Fibroblast of skin of right quadriceps (primary cell): ENCODE measurements at places on chromosomes 16 and 17.

- DNase-seq: no peak
Measured at GRCh38 chr16:86038926-86039310, 140.0 kb downstream of the IRF8 start.

- DNase-seq: no peak
Measured at GRCh38 chr17:7940034-7940433, 8.0 kb downstream of the CNTROB start.

DNA sequence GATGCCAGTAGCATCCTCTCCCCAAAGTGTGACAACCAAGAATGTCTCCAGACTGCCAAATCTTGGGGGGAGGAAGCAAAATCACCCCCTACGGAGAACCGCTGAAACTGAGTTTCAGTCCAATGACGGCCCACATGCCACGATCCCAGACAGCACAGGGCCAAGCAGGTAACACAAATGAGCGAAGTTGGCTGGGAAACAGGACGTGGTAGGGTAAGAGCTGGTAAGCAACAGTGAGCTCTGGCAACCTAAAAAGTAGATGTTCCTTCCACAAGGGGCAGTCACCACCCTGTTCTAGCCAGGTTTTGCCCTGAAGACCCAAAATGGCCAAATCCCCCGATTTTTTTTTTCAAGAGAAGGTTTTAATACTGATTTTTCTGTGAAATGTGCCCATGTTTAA lies 25.4 kb downstream of the ZFHX3 start:
- no peak for DNase-seq

DNA sequence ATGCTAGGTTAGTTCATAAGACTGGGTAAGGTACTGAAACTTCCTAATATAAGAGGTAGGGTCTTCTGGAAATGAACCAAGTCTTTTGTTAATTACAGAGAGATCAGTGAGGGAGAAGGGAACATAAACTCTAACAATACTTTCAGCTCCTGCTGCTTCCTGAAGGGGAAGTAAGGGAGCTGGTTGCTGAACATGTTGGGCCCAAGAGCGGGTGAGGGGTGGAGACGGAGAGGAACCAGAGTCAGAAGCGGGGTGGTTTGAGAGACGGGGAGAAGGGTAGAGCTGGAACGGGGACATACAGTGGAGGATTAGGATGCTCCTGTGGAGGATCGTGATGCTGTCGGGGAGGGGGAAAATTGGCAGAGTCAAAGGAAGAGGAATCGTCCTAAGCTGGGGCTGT lies 11.5 kb upstream of the ZNF747 start:
- DNase-seq: no peak

- DNase-seq: no peak
Measured at GRCh38 chr16:84648595-84649510, 542 bp downstream of the KLHL36 start.

GRCh38 chr17:3956327-3956957 lies 7.8 kb downstream of the ATP2A3 start:
- DNase-seq: no peak

DNA sequence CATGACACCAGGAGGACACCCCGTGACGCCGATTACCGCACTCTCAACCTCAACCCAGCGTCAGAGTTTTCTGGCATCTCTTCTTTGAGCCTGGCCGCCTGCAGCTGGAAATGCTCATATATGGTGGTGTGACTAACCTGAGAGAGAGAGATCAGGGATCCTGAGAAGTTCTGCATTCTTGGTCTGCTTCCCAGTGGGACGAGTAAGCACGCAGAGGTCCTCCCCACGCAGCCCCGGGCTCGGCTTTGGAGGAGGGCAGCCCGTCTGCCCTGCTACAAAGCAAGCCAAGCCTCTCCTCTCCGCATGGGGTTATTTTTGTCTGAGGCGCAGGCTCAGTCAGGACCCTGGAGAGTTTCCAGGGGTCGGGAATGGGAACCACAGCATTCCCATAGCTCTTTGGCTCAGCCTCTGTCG lies 16.5 kb downstream of the CRISPLD2 start:
- peak; percentile 100 for DNase-seq

GRCh38 chr17:69473841-69474831 lies 59.6 kb downstream of the MAP2K6 start:
- peak; percentile 68 for DNase-seq

GRCh38 chr16:57813466-57813865 lies 11.2 kb upstream of the KIFC3 start:
- DNase-seq: no peak

DNA sequence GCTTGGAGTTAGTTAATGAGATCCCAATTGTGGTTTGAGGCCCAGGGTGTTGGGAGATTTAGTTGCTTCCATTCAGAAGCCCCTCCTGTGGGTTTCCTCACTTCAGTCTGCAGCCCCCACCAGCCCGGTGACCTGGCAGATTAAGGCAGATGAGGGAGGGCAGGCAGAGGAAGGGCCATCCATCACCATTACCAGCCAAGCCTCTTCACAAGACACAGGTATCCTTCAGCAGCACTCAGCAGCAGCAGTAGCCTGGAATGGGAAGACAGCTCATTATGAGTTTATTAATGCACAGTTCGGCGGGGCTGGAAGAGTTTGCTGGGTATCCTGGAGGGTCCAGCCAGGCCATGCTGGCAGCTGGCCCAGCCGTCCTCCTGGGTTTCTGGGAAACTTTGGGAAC lies 90.0 kb upstream of the GPRC5B start:
- DNase-seq: no peak

GRCh38 chr17:56260376-56261002 lies 107.2 kb downstream of the ANKFN1 start:
- peak; percentile 77 for DNase-seq

DNA sequence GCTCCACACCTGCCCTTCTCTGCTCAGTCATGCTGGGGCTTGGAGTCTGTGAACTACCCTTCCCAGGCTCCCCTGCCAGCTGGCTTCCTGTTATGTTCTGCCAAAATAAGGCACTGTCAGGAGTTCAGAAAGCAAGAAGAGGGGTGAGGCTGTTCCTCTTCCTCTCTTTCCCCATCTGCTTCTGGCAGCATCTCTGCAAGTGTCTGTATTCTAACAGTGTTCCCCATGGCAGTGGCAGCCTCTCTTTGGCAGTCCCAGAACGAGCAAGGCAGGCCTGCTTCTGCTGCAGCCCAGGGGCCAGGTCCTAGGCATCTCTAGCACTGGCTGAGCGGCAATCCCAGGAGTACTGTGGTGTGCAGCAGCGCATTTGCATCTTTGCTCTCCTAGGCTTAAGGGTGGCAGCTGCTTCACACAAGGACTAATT lies 219.1 kb downstream of the STX8 start:
- no peak for DNase-seq

GRCh38 chr17:74404218-74404617 lies 27.7 kb upstream of the GPRC5C start:
- DNase-seq: no peak

DNA sequence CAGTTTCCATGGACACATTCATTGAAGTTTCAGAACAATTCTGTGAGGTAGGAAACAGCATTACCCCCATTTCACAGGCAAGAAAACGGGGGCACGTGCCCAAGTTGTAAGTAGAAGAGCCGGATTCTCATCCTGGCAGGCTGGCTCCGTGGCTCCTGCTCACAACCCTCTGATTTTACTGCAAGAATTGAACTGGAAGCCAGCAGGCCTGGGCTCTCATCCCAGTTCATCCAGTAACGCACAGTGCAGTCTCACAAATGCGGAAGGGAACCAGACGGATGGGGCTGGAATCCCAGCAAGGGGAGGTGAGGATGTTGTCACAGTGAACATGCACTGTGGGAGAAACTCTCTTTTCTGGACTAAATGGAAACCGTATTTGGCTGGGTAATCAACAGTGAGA lies 40.7 kb upstream of the DOC2B start:
- no peak for DNase-seq

GRCh38 chr17:9587969-9588656 lies 11.7 kb downstream of the CFAP52 start:
- no peak for DNase-seq

GRCh38 chr16:80889779-80890359 lies 85.5 kb upstream of the CDYL2 start:
- DNase-seq: no peak

DNA sequence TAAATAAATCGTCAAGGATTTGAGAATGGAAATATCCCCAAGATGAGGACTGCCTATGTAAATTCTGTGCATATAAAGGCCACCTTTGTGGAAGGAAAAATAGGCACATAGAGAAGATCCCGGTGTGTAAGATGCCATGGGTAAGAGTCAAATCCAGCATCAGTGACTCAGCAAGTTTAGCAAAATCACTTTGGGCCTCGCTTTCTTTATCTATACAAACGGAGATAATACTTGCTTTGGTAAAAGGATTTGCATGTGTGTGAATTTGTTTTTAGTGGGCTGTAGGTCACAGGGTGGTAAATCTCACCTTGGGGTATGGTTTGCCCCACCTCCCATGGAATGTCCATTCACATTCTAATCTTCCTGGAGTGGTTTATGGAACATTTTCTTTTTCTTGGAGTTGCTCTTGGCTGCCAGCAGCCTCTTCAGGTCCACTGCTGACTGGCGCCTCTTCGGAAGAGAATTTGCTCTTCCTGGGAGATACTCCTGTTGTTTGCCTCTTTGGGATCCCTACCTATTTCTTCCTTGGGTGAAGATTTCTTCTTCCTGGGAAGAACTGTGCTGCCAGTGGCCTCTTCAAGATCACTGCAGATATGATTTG lies 587.6 kb downstream of the CDH11 start:
- DNase-seq: no peak

- DNase-seq: peak; percentile 69
Measured at GRCh38 chr16:67393111-67393787, at the start of gene TPPP3. TPPP3 (minus strand) TSS chr16:67393498; CDS start chr16:67391111, 2,387 bp downstream.

GRCh38 chr17:6569370-6570285 lies 13.3 kb upstream of the PITPNM3 start:
- peak; percentile 30 for DNase-seq

DNA sequence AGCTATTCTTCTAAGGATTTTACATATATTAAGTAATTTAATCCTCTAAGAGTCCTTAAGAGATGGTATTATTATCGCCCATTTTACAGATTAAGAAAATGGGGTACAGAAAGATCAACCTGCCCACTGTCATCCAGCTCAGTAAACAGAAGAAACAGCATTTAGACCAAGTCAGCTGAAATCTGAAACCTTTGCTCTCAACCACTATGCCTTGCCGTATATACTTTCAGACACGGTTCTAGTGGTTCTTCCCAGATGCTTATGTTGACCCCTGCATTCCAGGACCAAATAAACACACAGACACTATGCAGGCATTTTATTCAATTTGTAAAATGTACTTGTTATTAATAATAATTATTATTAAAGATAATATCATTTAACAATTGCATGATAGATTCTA lies 854.8 kb downstream of the KCNJ2 start:
- no peak for DNase-seq

- no peak for DNase-seq
Measured at GRCh38 chr16:68931196-68931595, 87.9 kb downstream of the TANGO6 start.

DNA sequence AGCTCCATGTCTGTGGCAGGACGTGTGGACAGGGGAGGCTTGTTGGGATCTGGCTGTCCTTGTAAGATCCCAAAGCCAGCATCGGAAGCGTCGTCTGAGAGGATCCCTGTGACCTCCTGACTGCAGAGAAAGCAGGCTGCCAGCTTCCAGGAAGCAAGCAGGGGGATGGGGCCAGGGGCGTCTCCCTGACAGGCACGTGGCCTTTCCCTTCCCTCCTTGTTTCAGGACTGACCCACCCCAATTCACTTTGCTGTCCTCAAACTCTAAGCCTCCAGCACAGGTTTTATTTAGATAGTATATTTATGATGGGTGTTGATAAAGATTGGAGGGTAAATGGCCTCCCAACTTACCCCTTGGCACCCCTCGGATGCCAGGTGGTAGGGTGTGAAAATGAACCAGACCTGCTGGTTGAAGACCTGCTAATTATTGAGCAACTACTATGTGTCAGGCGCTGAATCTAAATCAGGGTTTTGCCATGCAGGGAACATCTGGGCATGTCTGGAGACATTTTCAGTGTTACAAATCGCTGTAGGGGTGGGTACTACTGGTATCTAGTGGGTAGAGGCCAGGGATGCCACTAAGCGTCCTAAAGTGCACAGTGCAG lies 24.5 kb downstream of the SOCS1 start:
- no peak for DNase-seq

GRCh38 chr17:62676952-62677596 lies 49.6 kb downstream of the MRC2 start:
- DNase-seq: no peak

- no peak for DNase-seq
Measured at GRCh38 chr17:39627047-39627711, 427 bp downstream of the PPP1R1B start.

DNA sequence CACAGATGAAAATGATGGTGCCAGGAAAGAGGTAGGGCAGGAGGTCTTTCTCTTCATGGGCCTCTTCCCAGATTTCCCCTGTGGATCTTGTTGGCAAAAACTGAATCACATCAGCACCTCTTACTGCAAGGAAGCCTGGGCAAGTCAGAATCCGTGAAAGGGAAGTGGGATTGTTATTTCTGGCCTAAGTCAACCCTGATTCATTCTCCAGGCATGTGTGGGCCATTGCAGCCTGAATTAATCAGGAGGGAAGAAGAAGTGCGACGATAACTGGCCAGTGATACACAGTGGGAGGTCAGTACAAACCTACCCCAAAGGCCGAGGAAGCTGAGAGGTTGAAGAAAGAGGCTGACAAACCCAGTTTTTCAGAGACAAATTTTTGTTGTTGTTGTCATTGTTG lies 17.9 kb upstream of the NSMCE1 start:
- peak; percentile 94 for DNase-seq

GRCh38 chr17:76982408-76983074 lies 114.3 kb downstream of the MGAT5B start:
- no peak for DNase-seq

GRCh38 chr17:66365903-66366302 lies 63.5 kb downstream of the PRKCA start:
- no peak for DNase-seq

- peak; percentile 76 for DNase-seq
Measured at GRCh38 chr17:78013683-78014467, 55.4 kb downstream of the TNRC6C start.

DNA sequence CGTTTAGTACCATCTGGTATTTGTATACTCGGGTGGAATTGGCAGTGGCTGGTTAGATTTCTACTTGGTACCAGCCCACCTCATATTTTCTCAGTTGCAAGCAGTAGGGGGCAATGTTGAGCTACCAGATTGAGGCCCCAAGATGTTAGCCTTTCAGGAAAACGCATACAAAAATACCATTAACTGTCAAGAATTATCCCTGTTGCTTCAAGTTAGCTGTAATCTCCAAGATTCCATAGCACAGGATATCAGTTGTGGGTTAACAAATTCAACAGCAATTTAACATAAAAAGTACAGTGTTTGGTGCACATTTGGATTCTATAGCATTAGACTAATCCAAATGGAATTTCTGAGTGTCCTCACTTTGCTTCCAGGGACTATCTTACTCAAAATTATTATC lies 188.2 kb downstream of the FTO start:
- peak; percentile 89 for DNase-seq

DNA sequence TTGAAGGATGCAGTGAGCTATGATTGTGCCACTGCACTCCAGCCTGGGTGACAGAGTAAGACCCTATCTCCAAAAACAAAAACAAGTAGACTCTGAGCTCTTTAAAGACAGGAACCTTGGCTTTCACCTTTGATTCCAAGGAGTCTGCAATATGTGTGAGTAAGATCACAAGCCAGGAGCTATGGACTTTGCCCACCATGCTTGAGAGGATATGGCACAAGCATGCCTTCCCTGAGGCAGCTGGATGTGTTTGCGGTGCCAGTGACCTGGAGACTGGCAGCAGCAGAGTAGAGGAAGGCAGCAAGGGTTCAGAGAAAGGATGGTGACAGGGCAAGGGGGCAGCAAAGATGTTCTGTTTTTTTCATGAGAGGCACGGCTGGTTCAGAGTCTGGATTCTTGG lies 14.5 kb upstream of the PRKCA start:
- no peak for DNase-seq

GRCh38 chr16:46830417-46830901 lies 521 bp downstream of the C16orf87 start:
- peak; percentile 9 for DNase-seq
